ENCODE measurements at places on chromosomes 16 and 17.

DNA sequence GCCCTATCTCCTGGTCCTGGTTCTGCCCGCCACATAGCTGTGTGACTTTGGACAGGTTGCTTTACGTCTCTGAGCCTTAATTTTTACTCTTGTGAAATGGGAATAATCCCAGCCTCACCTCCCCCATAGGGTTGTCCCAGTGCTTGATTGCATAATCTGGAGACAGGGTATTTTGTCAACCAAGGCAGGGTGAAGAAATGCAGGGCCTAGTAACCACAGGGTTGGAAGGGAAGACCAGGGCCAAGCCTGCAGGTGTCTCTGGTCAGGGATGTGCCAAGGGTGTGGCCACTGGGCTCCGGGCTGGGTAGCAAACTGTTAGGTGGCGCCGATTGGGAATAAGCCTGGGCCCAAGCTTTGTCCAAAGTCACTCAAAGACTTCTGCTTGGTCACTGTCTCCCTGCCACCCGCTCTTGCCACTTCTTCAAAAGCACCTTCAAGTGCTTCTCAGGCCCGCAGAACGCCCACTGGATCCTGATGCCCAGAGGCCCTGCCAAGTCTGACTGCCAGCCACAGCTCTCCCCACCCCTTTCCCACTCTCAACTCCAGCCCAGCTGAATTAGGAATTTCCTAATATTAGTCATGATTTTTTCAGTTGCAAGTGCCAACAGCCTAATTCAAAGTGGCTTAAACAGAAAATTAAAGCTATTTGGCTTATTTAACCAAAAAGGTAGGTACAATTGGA, 20.6 kb upstream of the COL1A1 start:
- peak; percentile 92 for DNase-seq

DNA sequence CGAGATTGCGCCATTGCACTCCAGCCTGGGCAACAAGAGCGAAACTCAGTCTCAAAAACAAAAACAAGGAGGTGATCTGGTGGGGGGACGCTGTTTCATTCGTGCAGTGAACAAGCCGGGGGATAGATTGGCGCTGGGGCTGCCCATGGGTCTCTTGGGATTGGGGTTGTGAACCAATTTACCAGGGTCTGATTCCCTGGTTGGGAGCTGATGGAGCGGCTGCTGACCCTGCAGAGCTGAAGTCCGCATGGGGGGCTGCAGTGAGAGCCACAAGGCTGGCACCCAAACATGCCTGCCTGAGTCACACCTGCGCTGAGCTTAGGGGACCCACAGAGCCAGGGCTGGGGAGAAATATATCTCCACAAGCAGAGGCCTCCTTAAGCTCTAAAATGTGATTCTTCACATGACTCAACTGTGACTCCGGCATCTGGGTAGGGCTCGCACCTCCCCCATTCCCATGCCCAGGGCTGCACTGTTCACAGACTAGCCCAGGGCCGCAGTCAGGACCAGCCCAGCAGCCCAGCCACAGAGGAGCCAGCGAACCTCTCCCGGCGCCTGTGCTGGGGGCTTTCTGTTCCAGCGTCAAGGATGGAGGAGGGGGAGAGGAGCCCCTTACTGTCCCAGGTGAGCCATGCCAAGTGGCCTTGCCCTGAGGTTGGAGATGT, 5.0 kb downstream of the TSPAN10 start:
- no peak for DNase-seq

- DNase-seq: no peak
Measured at GRCh38 chr17:73182616-73183310, 10.1 kb upstream of the COG1 start.

DNA sequence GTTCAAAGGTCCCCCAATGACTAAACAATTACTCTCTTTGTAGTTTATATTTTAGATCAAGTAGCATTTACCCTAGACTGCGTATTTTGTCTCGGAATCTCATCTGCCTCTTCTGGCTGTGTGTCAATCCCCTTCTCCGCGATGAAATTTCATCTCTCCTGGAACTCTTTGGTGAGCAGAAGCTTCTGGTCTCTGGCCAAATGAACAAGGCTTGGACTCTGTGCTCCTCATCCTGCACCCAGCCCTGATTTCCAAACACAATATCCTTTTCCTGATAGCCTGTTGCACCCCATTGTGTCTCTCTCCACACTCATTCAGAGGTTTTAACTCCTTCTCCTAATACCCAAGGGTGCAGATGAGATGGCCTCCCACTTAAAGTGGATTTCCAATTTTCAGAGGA, 609.4 kb upstream of the CDH5 start:
- no peak for DNase-seq

DNA sequence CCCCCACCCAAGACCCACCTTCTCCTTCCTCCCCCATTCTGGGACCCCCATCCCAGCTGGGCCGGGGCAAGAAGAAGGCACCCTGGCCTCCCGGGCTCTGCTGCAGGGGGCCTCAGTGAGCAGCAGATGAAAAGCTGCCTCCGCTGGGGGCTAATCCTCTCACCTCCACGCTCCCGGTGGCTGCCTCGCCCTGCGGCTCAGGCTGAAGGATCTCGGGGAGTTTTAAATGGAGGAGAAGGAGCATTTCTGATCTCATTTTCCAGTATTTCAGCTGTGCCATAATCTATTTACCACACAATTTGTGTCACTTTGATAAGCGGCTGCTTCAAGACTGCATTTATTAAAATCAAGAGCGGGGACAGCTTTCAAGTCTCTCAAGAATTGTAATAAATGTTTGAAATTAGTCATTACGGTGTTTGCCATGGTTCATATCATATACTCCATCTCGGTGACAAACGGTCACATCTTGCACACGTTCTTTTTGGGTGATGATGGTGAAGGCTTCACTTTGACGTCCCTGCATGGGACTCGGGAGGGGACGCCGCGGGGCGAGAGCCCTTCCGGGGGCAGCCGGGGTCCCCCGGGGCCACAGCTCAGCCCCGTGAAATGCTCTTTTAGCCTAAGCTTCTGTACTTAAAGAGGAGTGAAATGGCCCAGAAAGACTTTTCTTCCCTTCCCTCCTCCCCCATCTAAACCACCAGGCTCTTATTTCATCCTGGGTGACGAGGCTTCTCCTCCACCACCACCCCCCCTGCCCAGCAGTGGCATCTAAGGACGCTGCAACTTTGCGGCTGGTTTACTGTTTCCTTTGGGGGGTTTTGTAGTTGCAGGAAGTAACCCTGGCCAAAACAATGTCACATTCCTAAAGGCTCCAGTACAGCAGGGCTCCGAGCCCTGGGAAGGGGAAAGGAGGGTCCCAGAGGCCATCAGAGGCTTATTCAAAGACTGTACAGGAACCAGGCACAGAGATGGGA, 313.1 kb upstream of the TNRC6C start:
- no peak for DNase-seq

- DNase-seq: no peak
Measured at GRCh38 chr16:83550183-83550569, 257.6 kb upstream of the HSBP1 start.

DNA sequence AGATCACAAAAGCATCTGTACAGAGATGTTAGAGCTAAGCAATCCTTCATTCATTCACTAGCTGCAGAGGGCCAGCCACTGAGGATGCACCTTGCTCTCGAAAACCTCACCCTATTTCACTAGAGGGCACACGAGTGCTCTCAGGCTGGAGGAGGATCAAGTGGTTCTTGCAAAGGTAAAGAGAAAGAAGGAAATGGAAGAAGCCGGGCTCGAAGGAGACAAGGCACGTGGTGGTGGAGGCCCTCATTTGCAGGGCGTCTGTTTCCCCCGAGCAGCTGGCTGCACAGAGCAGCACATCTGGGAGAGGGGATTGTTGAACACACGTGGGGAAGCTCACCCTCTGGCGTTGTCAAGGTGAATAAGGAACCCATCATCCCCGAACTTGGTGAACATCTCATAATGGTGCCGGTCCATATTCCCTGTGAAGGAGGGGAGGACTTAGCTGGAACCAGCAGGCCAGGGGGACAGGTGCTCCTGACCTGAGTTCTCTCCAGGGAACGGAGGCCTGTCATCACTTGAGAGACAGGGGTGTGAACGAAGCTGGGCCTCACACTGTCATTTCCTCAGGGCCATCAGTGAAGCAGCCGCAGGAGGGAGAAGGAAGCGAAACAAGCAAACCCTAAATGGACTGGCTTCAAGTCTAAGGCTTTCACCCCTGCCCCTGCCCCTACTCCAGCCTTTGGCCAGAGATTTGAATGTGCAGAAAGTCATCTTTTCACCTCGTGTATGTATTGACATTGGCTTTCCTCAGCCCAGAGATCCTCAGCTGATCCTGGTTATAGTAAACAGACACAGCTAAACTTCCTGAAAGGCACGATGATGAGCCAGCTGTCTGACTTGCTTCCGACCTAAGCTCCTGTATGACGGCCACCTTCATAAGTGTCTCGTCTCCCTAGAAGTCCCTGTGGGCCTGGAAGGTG, 27.6 kb downstream of the PRKAR1A start:
- no peak for DNase-seq

GRCh38 chr16:66357523-66357928, 9.0 kb upstream of the CDH5 start:
- no peak for DNase-seq

DNA sequence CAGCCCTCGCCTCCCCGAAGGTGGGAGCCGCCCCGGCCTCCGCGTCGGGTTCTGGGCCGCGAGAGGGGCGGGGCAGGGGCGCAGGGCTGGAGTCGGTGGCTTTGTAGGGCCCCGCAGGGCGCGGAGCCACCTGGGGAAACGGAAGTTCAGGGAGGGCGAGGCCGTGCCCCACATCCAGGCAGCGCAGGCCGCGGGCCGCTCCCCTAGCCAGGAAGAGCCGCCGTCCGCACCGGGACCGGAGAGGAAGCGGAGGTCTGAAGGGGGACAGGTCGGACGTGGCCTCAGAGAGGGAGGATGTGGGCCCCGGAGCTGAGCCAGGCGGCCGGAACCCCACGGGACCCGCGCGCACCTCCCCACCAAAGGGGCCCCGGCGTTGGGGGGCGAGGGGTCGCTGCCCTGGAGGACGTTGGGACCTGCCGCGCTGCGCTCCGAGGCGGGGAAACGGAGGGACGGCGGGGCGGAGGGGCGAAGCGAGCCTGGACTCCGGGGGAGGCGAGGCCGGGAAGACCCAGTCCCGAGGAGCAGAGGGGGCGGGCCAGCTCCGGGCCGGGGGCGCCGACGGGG, 482 bp upstream of the SLC16A3 start:
- DNase-seq: no peak

- DNase-seq: no peak
Measured at GRCh38 chr16:82219298-82219697, 49.3 kb upstream of the MPHOSPH6 start.

DNA sequence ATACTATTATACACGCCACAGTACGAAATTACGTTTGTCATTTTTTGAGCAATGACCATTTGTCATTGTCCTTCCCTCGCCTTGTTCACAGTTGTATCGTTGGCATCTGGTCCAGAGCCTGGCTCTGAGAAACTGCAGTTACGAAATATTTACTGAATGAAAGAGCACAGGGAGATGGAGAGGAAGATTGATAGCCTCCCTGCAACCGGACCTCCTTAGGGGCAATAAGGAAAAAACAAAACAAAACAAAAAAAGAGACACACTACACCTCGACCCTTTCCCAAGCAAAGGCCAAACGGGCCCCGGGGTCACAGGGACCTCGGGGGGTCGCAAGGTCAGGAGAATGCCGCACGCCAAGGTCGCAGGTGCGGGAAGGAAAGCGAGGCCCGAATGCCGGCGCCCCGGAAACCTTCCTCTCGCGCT, 857 bp downstream of the GOT2 start:
- DNase-seq: no peak

- no peak for DNase-seq
Measured at GRCh38 chr17:8794636-8795035, 4.5 kb downstream of the MFSD6L start.

GRCh38 chr16:68072038-68072695, 13.0 kb upstream of the NFATC3 start:
- DNase-seq: no peak

- no peak for DNase-seq
Measured at GRCh38 chr16:5621826-5622225, 524.2 kb upstream of the EEF2KMT start.

DNA sequence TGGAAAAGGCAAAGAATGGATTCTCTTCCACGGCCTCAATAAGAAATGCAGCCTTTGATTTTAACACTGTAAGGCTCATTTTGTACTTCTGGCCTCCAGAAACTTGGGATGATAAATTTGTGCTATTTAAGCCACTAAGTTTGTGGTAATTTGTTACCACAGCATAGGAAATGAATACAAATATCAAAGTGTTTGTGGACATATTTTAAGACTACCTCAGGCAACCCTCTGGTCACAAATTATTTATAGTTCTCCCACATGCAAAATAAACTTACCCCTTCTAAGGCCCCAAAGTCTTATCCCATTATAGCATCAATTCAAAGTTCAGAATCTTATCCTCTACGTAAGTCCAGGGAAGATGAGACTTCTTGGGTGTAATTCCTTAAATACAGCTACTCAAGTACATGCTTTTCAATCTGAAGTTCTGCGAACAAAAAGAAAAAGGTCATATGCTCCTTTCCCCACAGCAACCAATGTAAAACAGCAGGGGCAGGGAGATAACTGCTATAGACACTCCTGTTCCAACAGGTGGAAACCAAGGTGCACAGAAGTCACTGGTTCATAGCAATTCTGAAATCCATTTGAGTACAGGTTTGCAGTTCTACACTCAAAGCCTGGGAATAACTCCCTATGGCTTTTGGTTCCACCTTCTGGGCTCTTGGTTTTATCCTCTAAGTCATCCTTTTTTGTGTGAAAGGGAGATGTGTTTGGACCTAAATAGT, 5.4 kb upstream of the EFCAB13 start:
- DNase-seq: no peak

DNA sequence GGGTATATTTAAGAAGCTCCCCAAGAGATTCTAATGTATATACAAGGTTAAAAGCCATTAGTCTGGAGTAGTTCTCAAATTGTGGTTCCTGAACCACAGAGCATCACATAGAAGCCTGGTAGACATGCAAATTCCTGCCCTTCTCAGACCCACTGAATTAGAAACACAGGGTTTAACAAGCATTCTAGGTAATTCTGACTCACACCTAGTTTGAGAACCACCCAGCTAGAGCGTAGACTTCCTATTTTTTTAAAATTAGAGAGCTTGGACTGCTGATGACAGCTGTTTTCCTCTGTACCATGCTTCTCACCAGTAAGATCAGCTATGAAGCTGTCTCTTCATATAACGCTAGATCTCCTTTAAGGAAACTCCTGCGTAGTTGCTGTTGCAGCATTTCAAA, 50.6 kb downstream of the HS3ST3B1 start:
- DNase-seq: no peak

- DNase-seq: no peak
Measured at GRCh38 chr17:72525225-72526015, 404.6 kb downstream of the SOX9 start.

DNA sequence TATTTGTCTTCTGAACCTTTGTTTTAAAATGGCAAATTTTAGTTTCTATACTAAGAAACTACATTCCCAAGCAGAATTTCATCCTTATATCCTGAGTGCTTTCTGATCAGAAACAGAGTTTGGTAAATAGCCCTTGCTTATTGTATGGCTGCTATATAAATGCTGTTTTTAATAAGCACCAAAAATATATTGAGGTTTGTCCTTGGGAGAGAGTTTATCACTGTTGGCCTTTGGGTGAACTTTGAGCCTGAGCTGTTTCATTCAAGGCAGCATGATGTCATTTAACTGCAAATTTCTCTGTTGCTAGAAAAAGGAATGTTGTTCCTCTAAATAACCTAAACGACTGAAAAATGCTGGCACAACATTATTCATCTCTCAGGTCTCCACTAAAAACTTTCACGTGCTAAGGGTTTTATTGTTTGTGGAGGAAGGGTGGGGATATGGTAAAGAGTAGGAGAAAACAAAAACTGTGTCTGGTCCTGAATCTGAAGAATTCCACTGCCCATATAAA, 334.3 kb upstream of the TBX2 start:
- no peak for DNase-seq

Measured in coronary artery (tissue), 2 donors.